ENCODE measurements at places on chromosomes 5 and 9. TPM values are rescaled to one million over a fixed set of nuclear protein-coding genes. Genes with fewer than 3 reads are reported as not detected.

DNA sequence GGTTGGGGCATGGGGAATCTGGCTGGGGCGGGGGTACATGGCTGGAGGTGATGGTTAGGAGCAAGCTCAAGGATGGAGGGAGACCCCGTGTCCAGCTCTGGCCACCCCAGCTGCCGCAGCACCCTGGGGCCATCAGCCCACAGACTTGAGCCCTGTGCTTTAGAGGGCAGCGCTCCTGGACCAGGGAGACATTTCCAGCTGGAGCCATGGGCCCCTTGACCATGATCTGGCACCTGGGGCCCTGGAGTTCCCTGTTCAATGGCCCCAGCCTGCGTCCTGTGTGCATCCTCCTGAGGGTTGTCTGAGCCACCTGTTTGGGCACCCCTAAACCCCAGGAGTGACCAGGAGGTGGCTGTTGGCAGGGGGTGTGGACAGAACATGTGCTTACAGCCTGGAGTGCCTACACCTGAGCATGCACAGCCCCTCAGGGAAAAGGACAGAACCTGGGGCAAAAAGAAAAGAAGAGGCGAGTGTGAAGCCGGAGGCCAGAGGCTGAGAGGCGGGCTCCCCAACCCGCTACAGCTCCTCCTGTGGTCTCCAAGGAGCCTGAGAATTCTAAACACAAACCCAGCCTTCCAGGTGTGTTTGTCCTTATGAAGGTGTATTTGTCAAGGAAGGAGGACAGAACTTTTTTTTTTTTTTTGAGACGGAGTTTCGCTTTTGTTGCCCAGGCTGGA is 126.7 kb downstream of the C9orf50 start:
- DNase-seq, result no peak

DNA sequence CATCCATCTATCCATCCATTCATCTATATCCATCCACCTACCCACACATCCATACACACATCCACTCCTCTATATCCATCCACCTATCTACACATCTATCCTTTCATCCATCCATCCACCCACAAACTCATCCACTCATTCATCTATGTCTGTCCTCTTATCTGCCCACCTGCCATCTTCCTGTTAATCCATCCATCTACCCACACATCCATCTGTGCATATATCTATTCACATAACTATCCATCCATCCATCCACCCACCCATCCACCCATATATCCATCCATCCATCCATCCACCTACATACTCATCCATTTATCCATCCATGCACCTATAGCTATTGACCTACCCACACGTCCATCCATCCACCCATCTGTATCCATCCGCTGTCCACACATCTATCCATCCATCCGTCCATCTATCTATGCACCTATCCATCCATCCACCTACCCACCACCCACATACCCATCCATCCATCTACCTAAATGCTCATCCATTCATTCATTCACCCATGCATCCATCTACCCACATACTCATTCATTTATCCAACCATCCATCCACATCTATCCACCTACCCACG is 182.1 kb upstream of the TBC1D2 start:
- DNase-seq, result no peak

DNA sequence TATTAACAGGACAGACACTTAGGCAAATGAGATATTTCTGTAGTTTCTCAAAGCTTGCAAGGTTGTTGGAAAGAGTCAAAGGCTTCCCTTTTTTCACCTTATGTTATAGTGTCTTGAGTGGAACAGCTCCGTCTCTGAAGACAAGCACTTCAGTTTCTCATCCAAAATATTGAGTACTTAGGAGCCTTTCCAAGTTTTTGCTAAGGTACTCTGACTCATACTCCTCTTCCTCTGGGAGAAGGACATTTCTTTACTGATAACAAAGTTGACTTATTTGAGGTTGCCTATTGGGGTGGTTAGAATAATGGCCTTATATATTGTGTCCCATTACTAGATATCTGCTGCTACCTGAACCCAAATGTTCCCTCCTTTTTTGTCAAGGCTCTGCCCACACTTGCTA is 869.6 kb downstream of the MAT2B start:
- no peak for DNase-seq

- DNase-seq, result no peak
Observed at GRCh38 chr9:33619666-33620404, 95.8 kb downstream of the ANKRD18B start.

- DNase-seq, result no peak
Observed at GRCh38 chr9:7489036-7489435, 310.5 kb downstream of the DMAC1 start.

SLC6A19 gene
- not detected for total RNA-seq

GRCh38 chr5:97149709-97150108 is 7.3 kb upstream of the LIX1 start:
- DNase-seq, result no peak

KLHL3 gene
- total RNA-seq, result 1.7 TPM

PAPPA gene
- total RNA-seq, result 13.7 TPM

DNA sequence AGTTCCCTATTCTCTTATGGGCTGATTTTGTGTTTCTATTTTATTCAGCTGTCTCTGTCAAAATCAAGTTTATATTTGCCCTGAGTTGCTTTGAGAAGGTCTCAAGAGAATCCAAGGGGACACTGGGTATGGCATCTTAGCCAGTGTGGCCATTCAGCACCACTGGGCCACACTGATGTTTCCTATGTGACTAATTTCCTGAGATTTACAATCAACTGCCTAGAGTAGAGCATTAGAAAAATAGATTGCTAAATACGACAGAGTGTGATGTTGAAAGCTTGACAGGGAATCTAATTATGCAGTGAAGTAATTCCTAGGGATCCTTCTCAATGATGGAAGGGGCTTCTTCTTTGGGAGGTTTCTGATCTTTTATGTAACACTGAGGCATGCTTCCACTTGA is 141.7 kb downstream of the SV2C start:
- no peak for DNase-seq

FSTL4 gene
- 0.53 TPM for total RNA-seq

DNA sequence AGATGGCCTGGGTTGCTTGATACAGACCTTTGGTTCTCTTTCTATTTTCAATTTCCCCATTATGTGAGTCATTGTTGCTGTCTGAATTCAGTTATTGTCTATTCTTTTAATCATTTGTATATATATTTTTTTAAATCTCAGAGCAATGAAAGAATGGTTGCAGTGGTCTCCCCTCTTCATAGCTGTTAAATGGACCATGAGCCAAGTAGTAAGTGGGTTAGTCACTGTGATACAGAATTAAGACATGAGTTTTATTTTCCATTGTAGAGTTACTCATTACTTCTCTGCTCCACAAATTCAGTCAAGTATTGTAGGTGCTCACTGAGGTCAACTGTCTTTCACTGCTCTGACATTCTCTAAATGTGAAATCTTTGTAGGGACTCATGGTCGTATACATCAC is 174.6 kb upstream of the GRAMD2B start:
- DNase-seq, result no peak

- DNase-seq, result no peak
Observed at GRCh38 chr9:110214090-110214489, 6.1 kb upstream of the C9orf152 start.

SEMA5A gene
- 8.2 TPM for total RNA-seq

GRCh38 chr9:129962451-129962864 is 80.5 kb downstream of the FNBP1 start:
- no peak for DNase-seq

SPINK7 gene
- total RNA-seq, result 137 TPM

DNA sequence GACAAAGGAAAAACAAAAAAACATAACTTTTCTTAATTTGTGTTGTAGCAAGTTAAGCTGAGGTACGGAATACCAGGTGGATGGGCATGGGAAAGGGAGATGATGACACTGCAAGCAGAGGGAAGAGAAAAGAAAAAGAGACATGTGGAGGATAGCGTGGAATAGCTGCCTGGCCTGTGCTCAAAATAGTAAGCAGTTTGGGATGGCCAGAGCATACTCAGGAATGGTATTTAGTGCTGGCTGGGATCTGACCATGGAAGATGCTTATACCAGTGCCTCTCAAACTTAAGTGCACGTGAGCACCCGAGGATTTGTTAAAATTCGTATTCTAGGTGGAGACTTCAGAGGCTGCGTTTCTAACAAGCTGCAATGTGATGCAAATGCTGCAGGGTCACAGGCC is 41.3 kb downstream of the LNPEP start:
- no peak for DNase-seq

RANBP17 gene
- 9.3 TPM for total RNA-seq

DNA sequence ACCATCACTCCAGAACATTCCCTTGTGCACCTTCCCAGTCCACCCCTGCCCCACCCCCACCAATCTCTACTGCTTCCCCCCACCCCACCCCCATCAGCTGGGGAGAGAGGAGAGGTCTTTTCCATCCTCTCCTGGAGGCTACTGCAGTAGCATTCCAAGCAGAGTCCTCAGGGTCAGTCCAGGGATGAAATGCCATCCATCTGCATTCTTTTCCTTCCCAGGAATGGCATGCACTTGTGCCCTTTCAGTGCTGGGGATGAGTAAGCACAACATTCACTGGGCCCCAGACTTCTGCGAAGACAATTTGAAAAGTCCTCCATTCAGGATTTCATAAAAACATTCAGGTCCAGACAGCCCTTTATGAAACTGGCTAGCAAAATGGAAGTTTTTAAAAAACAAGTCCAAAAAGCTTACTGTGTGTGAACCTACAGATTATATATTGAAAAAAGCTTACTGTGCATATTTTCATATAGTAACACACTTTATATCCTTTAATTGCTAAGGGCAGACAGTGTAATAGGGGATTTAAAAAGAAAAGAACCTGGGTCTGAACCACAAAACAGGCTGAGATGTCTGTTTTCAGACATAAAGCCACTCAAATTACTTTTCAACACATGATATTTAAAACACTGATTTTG is 50.0 kb upstream of the GOLPH3 start:
- DNase-seq, result no peak

GRCh38 chr5:112247960-112248359 is 171.1 kb downstream of the EPB41L4A start:
- DNase-seq, result no peak

DNA sequence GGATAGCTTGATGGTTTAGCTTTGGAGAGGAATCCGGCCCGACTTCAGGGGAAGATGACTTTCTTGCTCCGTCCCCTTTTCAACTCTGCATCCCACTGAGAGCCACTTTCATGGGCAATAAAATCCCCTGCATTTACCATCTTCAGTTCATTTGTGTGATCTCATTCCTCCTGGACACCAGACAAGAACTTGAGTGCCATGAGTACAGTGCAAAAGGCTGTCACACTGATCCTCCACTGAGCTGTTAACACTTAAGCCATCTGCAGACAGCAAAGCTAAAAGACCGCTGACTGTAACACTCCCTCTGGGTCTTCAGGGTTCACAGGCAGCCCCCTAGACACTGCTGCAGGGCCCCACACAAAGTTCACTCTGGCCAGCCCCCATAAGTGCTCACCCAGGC is 48.3 kb upstream of the TCERG1 start:
- DNase-seq, result no peak

- DNase-seq, result no peak
Observed at GRCh38 chr5:148834689-148835088, 8.3 kb downstream of the ADRB2 start.

GRCh38 chr9:18343784-18344183 is 130.2 kb upstream of the ADAMTSL1 start:
- no peak for DNase-seq

ENTPD2 gene
- total RNA-seq, result 1.1 TPM

DNA sequence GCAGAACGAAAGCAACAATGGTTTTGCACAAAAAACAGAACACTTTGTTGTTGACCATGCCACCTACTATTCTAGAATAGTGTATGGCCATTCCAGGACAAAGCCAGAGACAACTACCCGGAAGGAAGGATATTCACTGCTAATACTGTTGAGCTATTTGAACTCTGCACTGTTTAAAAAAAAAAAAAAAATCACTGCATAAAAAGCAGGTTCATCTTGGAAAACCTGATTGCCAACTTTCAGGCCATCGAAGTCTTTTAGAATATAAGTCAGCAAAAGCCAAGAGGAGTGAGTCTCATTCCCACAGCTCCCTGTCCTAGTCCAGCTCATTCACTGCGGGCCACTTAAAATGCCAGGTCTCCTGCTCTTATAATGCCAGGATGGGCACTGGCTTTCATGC is 4.0 kb downstream of the ENC1 start:
- no peak for DNase-seq

MSMP gene
- total RNA-seq, result not detected

OR1L4 gene
- total RNA-seq, result not detected

SHLD3 gene
- total RNA-seq, result 2.6 TPM

CDKN2B gene
- 110 TPM for total RNA-seq

DNA sequence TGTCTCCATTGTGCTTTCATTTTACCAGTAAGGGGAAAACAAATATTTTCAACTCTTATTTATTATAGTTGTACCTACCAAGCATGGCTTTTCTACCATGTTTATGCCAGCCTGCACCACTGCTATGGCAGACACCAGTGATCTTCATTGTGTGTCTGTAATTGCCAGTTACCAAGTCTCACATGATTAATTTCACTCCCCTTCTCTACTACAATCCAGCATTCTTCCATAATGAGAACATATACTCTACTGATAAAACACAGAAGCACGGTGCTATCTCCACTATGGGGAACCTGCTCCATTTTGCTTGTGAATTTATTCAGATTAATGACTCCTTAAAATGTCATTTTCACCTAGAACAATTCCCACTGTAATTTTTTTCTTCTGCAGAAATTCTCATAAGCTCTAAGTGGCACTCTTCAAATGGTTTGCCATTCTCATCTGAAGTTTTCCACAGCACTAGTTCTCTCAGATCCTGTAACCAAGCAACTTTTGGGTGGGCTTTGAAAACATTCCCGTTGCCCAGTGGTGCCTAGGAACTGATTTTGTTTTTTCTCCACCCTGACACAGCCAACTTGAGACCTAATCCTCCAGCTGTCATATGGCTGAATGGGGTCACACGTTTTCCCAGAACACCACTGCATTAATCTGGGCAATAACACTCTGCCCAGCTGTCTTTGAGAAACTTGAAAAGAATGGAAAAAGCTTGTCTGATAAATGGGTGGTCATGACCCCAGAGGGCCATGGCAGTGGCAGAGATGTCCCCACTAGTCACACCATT is 222.7 kb upstream of the RASEF start:
- no peak for DNase-seq

DNA sequence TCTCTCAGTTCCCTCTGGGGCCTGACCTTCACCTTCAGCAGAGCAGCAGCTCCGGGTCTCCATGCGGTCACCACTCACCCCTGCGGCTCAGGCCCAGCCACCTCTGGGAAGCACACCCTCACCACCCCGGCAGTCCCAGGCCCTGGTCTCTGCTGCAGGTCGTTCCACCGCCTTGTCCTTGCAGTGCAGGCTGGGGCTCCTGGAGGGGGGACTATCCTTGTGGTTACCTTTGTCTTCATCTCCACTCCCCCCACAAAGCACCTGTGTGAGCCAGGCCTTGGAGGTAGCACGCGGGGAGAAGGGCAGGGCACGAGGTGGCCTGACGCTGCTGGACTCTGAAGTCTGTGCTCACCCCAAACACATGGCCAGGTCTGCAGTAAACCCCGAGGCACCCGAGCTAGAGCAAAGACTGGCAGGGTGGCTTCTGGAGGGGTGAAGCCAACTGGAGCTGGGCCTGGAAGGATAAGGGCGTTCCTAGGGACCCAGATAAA is 33.2 kb upstream of the RXRA start:
- no peak for DNase-seq

- DNase-seq, result no peak
Observed at GRCh38 chr9:92706218-92706940, 36.4 kb upstream of the IPPK start.
